NCI-H748 treated with DMSO at 0.1 percent for 48 hours (cell line): ENCODE measurements at places on chromosomes 6 and 20.

GRCh38 chr6:158763434-158764182, 55.6 kb downstream of the EZR start:
- no peak for DNase-seq

DNA sequence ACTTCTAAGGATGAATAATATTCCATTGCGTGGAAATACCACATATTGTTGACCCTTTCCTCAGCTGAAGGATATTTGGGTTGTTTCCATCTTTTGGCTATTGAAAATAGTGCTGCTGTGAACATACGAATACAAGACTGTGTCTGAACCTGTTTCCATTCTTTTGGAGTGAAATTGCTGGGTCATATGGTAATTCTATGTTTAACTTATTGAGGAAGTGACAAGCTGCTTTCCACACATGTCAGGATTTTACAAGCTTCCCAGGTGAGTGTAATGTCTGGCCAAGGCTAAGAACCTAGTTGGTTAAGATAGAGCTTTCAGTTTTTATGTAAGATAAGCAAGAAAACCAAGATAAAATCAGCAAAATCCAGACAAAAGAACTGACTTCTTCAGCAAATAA, 48.8 kb downstream of the PPP1R3G start:
- DNase-seq = no peak

GRCh38 chr6:102981490-102982015, 1588.0 kb downstream of the GRIK2 start:
- no peak for DNase-seq

- DNase-seq = no peak
Measured at GRCh38 chr6:162721404-162721687, 6.2 kb downstream of the PRKN start.

DNA sequence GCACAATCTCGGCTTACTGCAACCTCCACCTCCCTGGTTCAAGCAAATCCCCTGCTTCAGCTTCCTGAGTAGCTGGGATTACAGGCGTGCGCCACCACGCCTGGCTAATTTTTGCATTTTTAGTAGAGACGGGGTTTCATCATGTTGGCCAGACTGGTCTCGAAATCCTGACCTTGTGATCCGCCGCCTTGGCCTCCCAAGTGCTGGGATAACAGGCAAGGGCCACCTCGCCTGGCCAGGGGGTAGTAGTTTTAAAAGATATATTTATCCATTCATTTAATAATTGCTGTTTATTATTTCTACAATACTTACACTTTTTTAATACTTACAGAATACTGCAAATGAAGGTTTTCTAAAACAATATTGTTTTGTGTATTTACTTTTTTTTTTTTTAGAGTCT, 15.5 kb upstream of the DDX27 start:
- DNase-seq = no peak

DNA sequence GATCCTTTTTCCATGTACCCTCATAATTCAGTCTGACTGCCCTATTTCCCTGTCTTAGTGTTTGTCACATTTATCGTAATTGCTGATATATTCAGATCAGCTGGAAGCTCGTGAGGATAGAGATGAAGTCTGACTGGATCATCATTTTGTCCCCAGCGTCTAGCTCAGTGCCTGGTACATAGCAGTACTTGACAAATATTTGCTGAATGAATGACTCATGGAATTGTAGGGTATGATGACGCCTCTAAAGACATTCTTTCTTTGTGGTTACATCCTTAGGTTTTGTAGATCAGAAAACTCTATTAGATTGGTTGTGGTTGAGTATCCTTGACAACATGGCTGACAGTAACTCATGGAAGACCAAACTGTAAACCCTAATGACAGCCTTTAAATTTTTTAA, 68.9 kb downstream of the MTHFD1L start:
- DNase-seq = no peak

DNA sequence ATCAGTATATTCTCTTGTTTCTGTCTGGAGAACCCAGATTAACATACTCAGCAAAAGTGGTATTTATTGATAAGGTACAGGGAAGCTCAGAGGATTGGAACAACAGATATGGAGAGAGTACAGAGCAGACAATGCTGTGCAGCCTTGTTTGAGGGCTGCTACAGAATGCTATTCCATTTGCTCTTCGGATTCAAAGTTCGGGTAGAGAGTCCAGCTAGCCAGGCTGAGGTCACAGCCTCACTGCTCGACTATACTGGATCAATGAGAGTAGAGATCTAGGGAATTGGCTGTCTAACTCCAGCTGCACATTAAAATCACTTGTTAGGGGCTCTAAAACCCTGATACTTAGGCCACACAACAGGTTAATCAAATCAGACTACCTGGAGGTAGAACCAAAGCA, 200.1 kb upstream of the BTBD3 start:
- no peak for DNase-seq
